ENCODE measurements at places on chromosomes 11 and 22. TPM values are rescaled to one million over a fixed set of nuclear protein-coding genes. Genes with fewer than 3 reads are reported as not detected.

The MICALL1 gene
- 34.5 TPM for total RNA-seq

The LDHAL6A gene
- not detected for total RNA-seq

The HTATIP2 gene
- total RNA-seq = 24.6 TPM

The SLC22A25 gene
- total RNA-seq = not detected

DNA sequence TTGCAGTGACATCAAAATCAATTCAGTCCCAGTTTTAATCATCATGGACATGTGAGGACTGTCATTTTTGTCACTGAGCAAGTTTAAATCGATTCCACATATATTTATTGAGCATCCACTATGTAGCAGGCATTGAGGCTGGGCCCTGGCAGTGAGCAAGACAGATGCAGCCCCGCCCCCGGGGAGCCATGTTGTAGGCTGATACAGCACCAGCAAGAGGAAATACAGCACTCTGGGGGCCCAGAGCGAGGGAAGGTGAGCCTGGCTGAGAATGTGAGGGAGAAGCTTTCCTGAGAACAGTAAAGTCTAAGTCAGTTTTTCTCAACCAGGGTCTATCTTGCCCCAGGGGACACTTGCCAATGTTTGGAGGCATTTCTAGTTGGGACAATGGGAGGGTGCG, 108.6 kb upstream of the ASPHD2 start:
- no peaks in the 10 kb centered on the region for H3K4me1 ChIP-seq
- no peak for DNase-seq
- H3K27ac ChIP-seq = no peak overlapping the region

DNA sequence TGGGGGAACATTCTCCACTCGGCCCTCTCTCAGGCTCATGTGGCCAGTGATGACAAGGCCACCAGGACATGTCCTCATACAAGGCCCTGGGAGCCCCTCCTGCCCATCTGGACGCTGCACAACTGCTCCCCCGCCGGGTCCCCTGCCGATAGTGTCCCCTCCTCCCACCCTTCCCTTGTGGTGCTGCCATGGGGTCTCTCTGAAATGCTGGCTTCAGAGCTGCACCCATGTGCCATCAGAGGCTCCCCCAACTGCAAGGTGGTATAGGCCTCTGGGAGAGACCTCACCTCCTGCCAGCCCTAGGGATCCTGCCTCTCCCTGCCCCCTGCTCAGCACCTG, 113.0 kb downstream of the KCNQ1OT1 start:
- H3K36me3 ChIP-seq = peaks cover 7% of the 10 kb centered on the region
- H3K4me1 ChIP-seq = no peaks in the 10 kb centered on the region
- H3K4me3 ChIP-seq = no peak overlapping the region
- H3K27ac ChIP-seq = no peak overlapping the region

DNA sequence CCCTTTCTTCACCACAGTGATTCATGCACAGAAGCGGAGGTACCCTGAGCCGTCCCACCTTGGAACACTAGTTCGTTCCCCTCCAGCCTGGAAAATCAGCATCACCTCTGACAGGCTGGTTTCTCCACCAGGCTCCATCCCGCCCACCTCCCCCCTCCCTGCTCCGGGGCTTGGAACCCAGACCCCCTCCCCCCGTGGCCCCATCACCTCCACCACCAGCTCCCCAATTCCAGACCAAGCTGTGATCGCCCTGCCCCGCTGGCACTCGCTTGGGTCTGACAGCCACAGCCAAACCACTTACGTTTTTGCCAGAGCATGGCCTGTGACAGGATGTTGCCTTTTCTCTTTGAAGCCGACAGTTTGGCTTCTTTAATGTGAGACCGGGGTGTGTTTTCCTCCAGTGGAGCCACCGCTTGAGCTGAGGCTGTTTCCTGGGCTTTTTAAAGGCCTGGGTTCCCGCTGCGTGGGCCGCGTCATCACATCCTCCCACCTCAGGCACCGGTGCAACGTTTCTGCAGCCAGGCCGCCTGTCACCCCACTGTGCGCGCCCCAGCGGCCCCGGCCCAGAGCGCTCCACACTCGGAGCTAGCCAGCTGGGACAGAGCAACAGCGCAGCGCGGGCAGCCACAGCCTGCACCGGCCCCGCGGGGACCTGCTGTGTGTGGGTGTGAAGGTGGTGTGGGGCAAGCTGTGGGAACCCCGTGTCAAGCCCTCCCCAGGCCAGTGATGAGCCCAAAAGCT, at the start of gene POU2AF1:
Gene POU2AF1 (minus strand): TSS at position 415 of the 741 bp plus-strand sequence. CDS start 98 bp downstream, at position 317.
- H3K27me3 ChIP-seq = no peaks in the 10 kb centered on the region
- no peak within 1 kb of the TSS for H3K4me3 ChIP-seq
- no peaks in the 10 kb centered on the region for H3K4me1 ChIP-seq
- no peak within 1 kb of the TSS for H3K27ac ChIP-seq

DNA sequence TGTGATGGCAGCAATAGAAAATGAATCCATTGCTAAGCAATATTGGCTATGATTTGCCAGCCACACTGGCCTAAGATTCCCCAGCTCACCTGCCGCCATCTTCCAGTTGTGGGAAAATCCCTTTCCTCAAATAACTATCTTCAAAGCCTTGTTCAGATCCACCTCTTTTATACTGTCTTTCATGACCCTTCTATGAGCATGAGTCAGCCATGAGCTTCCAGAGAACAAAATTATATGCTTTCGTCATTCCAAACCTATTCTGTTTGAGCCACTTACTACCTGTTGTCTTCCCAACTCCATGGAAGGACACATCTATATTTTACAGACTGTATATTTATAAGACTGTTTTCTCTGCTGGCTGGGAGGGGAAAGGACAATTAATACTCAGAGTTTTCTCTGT, 25.0 kb upstream of the PRSS23 start:
- no peaks in the 10 kb centered on the region for H3K4me1 ChIP-seq
- no peaks in the 10 kb centered on the region for H3K36me3 ChIP-seq
- H3K27me3 ChIP-seq = no peaks in the 10 kb centered on the region

DNA sequence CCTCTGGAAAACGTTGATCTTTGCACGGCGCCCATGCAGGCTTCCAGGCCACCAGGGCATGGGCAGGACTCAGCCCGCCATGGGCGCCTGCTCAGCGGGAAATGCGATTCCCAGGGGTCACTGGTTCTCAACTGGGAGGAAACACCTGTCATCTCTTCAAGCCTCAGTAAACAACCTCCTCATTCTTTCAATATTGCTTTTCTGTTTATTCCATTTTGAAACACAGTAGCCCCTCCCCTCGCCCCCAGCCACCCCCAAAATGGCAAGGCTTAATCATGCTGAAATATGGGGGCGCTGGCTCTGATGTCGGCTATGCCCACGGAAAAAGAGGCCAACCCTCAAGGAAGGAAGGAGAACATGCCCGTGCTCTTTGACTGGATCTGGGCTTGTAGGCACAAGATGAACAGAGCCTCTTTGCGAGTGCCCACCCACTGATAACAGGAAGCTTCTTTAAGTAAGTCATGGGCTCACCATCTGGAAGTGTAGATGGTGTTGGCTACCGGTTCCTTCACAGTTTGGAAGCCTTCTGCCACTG, 594 bp upstream of the POU2AF1 start:
- no peaks in the 10 kb centered on the region for H3K36me3 ChIP-seq
- no peaks in the 10 kb centered on the region for H3K4me1 ChIP-seq
- H3K4me3 ChIP-seq = no peak overlapping the region
- H3K27me3 ChIP-seq = no peaks in the 10 kb centered on the region

DNA sequence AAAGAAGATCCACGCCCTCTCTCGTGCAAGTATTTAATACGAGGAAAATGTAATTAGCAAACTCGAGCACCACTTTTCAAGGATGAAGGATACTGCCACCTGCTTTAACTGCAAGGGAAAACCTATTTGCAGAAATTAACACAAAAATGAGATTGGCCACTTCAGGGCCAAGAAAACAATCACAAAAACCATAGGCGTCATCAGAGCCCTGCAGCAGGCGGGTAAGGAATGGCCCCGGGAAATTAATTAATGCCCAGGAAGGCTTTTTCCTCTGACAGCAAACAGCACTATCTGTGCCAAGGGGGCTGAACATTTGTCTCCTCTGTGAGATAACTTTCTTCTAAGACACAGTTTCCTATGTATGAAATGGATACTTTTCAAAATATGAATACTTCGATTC, 255.7 kb downstream of the CTTN start:
- no peak overlapping the region for H3K27ac ChIP-seq
- DNase-seq = no peak
- H3K27me3 ChIP-seq = peaks cover 5% of the 10 kb centered on the region

DNA sequence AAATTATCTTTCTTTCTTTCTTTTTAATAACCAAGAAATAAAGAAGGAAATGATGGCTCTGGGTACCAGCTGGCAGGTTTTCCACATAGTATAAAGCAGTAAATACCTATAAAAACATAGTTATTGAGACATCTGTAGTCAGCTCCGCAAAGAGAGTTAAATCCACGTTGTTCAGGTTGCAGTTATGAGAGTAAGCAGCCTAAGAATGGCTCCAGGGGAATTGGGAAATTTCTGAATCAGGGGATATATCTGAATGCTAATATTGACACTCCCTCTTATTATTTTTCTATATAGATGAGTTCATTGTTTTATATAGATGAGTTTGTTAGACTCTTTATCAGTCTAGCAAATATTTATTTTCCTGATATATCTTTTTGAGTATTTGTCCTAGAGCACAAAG, 322.0 kb upstream of the LRRC4C start:
- no peak overlapping the region for H3K4me3 ChIP-seq
- no peak for DNase-seq
- H3K36me3 ChIP-seq = no peaks in the 10 kb centered on the region
- H3K4me1 ChIP-seq = no peaks in the 10 kb centered on the region

DNA sequence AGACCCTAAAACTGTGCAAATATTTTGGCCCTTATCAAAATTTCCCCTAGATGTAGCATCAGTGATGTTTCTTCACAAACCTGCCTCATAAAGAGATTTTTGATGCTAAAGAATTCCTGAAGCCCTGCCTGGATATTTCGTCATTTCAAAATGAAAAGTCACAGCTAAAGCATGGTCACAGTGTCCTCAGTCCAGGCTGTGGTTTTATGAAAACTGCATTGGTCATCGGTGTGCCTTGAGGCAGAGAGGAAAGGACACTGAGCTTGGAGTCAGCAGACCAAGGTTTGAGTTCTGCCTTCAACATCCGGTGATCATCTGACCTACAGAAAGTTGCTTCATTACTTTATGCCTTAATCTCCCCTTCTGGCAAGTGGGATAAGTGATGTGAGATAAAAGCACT, 34.8 kb upstream of the ALKBH3 start:
- no peak overlapping the region for H3K4me3 ChIP-seq
- no peaks in the 10 kb centered on the region for H3K4me1 ChIP-seq
- no peak for DNase-seq
- H3K27ac ChIP-seq = no peak overlapping the region
- H3K27me3 ChIP-seq = no peaks in the 10 kb centered on the region
- H3K36me3 ChIP-seq = no peaks in the 10 kb centered on the region

GRCh38 chr11:72267956-72268617, 24.1 kb upstream of the PHOX2A start:
- no peaks in the 10 kb centered on the region for H3K4me1 ChIP-seq
- no peak overlapping the region for H3K27ac ChIP-seq
- H3K4me3 ChIP-seq = no peak overlapping the region
- H3K36me3 ChIP-seq = no peaks in the 10 kb centered on the region

GRCh38 chr11:118909619-118910308, 16.0 kb downstream of the BCL9L start:
- no peaks in the 10 kb centered on the region for H3K27me3 ChIP-seq
- H3K4me1 ChIP-seq = peaks cover 8% of the 10 kb centered on the region
- no peaks in the 10 kb centered on the region for H3K36me3 ChIP-seq
- peak overlapping the region; percentile 97 for H3K27ac ChIP-seq

GRCh38 chr11:119990309-119991021, 147.4 kb downstream of the TRIM29 start:
- no peak overlapping the region for H3K27ac ChIP-seq
- H3K4me3 ChIP-seq = no peak overlapping the region
- no peaks in the 10 kb centered on the region for H3K36me3 ChIP-seq

GRCh38 chr11:36274414-36274813, 14.8 kb downstream of the COMMD9 start:
- H3K27me3 ChIP-seq = no peaks in the 10 kb centered on the region
- H3K4me1 ChIP-seq = no peaks in the 10 kb centered on the region
- no peak overlapping the region for H3K27ac ChIP-seq

- no peaks in the 10 kb centered on the region for H3K36me3 ChIP-seq
- no peak overlapping the region for H3K4me3 ChIP-seq
- H3K4me1 ChIP-seq = no peaks in the 10 kb centered on the region
Observed at GRCh38 chr22:23969071-23969470, 2.4 kb downstream of the DDTL start.

DNA sequence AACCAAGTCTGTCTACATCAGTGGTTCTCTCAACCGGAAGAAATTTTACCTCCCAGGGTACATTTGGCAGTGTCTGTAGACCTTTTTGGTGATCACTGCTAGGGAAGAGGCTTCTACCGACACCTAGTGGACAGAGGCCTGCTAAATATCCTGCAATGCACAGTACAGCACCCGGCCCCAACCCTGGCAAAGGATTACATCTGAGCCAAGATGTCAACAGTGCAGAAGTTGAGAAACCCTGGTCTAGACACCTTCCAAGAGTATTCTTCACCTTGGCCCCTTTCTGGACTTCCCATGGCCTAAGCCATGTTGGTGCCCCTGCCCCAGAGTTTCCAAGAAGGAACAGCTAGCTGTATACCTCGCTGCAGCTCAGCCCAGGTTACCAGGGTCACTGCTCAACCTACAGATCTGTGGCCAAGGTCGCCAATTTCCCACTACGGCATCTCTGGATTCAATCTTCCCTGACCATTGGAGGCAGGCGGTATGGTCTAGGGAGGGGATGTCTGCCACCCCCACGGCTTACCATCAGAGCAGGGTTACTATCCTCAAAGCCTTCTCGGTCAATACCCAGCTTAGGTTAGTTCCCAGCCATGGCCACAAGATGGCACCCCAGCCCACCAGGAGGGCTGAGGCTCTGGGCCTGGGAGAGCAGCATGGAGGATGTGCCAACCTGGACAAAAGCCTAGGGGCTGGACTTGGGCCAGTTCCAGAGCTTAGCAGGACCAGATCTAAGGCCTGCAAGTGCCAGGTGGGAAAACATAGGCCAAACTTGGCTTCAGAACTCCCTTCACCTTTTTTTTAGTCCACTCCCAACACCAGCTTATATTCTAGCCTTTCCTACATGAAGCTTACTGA, 3.7 kb upstream of the KCNC1 start:
- peaks cover 65% of the 10 kb centered on the region for H3K27me3 ChIP-seq
- no peak overlapping the region for H3K4me3 ChIP-seq
- peaks cover 9% of the 10 kb centered on the region for H3K4me1 ChIP-seq
- H3K36me3 ChIP-seq = no peaks in the 10 kb centered on the region
- no peak overlapping the region for H3K27ac ChIP-seq
- DNase-seq = peak; percentile 47

GRCh38 chr11:16511116-16512114, 155.1 kb upstream of the SOX6 start:
- DNase-seq = no peak
- no peak overlapping the region for H3K4me3 ChIP-seq
- no peak overlapping the region for H3K27ac ChIP-seq
- H3K36me3 ChIP-seq = no peaks in the 10 kb centered on the region
